ENCODE measurements at places on chromosomes 7 and 10. TPM values are rescaled to one million over a fixed set of nuclear protein-coding genes. Genes with fewer than 3 reads are reported as not detected.

DNA sequence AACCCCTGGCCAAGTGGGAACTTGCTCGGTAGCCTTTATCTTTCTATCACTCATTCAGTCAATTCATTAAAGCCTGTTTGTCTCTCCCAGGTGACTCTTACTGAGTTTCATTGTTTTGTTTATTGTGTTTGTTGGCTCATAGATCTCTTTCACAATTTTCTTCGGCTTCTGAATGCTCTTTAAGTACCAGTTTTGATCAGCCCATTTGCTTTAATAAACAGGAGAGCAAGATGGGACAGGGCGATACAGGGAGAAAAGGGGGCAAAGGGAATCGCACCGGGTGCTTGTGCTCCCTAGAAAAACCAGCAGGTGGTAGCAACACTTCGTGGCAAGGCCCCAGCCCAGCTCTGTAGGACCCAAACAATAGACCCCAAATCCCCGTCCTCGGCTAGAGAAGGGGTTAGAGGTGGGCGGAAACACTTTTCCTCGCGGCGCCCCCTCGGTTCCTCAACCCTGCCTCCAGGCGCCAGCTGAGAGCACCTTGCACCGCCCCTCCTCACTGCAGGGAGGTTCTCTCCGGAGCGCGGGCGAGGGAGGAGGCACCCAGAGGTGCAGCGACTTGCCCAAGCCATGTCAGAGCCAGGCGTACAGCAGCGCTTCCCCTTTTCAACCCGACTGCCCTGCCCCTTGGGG lies 1.0 kb upstream of the EPHB6 start:
- peak; percentile 98 for DNase-seq

- peak; percentile 59 for DNase-seq
Observed at GRCh38 chr7:96558530-96558929, 151.1 kb downstream of the SEM1 start.

- no peak for DNase-seq
Observed at GRCh38 chr10:52110576-52110975, 203.5 kb upstream of the DKK1 start.

The ENTPD1 gene
- 10.6 TPM for total RNA-seq

The DYDC2 gene
- not detected for total RNA-seq

GRCh38 chr7:50415844-50416364 lies 34.2 kb downstream of the FIGNL1 start:
- DNase-seq: no peak

GRCh38 chr7:69204943-69205342 lies 393.3 kb upstream of the AUTS2 start:
- no peak for DNase-seq

DNA sequence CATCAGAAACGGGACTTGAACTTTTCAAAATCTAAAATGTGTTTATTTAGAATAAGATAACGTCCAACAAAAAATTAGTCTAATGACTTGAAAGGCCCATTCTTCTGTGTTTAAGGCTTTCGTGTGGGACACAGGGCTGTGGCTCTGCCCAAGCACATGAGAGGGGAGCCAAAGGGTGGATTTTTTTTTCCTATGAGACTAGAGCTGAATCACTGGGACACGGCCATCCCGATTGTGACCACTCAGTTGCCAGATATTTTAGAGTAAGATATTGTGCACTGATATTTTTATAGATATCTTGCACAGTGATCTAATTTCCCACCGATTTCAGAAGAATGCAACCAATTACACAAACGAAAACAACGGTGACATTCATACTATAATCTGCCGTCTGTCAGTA lies 99.9 kb downstream of the ANK3 start:
- no peak for DNase-seq

DNA sequence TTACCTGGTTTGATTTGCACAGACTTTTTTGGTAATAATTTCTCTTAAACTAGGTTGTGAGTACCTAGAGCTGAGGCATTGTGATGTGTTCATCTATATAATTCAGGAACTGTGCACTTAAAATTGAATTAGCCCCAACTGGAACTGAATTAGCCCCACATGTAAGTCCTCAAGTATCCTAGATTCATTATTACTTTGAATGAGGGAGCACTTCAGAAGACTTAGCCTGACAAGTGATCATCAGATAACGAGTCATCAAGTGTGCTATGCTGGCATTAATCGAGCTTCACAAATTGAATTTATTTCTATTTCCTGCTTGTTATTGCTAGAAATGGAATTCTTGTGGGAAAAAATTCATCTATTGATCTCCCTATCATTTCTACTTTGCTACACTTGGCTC lies 323.4 kb upstream of the SEMA3D start:
- DNase-seq: no peak

DNA sequence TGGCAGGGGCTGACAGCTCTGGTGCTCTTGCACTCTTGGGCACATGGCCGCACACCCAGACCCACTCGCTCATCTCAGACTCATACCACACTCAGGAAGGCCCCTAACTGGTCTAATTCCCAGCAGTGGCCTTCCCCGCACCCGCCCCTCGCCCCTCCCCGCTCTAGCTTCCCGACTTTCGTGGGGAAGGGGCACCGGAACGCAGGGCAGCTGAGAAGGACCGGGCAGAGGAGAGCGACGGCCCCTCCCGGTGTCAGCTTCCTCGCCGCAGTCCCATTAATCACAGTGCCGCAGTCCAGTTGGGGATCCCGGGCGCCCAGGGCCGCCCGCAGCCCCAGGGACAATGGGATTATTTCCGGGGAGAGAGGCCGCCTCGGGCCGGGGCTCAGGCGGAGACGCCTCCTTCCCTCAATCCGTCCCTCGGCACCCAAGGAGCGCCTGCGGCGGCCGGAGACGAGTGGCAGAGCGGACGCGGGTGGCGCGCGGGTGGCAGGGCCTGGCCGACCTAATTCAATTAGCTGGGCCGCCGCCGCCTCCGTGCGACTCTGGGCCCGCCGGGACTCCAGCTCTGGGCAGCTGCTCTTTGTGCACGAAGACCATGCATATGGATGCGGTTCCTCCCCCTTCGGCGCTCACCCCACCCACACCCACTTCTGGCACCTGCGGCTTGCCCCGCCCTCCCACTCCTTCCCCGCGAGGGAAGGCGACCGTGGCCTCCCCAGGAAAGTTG lies 7.8 kb upstream of the TLX1 start:
- peak; percentile 68 for DNase-seq

DNA sequence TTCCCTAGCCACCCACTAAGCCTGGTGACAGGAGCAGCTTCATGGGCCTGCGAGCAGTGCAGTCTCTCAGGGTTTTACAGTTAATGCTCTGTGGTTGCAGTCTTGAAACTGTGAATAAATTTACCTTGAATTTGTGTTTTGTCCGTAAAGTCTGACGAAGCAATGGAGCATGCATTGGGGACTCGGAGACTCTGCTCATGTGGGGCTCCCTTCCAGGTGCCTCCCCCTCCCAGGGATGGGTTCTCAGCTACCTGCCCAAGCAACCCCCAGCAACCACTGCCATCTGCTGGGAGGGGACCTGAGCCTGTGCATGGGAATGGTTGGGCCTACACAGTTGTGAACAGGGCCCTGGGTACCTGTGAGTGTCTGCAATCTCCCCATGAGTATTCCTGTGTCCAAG lies 36.3 kb upstream of the IKZF1 start:
- DNase-seq: no peak

GRCh38 chr10:7359356-7359755 lies 51.5 kb downstream of the SFMBT2 start:
- no peak for DNase-seq

DNA sequence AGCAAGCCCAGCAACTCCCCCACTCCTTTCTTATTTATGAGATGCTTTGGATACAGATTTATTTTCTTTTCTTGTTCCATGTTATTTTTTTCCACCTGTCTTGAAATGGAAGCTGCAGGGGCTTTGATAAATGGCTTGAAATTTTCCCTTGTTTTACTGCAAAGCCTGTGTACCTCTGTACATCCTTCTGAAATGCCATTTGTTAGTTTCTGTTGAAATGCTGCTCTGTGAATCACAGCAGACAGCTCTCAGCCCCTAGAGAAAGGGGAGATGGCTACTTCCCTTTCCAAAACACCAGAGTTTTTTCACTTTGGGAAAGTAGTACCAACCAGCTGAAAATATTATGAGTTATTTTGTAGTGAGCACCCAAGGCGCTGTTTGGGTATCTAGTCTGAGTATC lies 304.2 kb downstream of the ELMO1 start:
- no peak for DNase-seq

- no peak for DNase-seq
Observed at GRCh38 chr7:78020874-78021249, 222.3 kb downstream of the PHTF2 start.

The GRID2IP gene
- total RNA-seq: not detected

The UNCX gene
- total RNA-seq: not detected

GRCh38 chr7:139125657-139126056 lies 16.1 kb upstream of the ZC3HAV1 start:
- DNase-seq: no peak

- no peak for DNase-seq
Observed at GRCh38 chr7:154931906-154932305, 71.0 kb downstream of the PAXIP1 start.

GRCh38 chr10:78900715-78901430 lies 167.9 kb upstream of the ZMIZ1 start:
- no peak for DNase-seq

DNA sequence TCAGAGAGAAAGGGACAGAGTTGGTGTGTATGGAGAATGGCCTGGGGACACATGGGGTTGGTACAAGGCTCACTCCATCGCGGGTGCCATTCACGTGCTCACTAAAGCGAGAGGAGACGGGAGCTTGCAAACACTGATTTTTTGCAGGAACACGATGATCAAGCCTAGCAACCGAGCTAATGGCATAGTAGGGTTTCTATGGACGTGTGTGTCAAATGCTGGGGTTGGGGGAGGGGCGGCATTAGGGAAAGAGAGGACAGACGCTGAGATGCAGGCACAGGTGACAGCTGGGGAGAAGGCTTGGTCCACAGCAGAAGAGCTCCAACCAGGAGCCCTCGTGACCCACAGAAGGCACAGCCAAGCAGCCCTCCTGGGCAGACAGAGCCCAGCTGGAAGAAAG lies 33.9 kb downstream of the RCC1L start:
- peak; percentile 60 for DNase-seq

GRCh38 chr7:67393903-67394302 lies 397.3 kb downstream of the TYW1 start:
- DNase-seq: peak; percentile 79

DNA sequence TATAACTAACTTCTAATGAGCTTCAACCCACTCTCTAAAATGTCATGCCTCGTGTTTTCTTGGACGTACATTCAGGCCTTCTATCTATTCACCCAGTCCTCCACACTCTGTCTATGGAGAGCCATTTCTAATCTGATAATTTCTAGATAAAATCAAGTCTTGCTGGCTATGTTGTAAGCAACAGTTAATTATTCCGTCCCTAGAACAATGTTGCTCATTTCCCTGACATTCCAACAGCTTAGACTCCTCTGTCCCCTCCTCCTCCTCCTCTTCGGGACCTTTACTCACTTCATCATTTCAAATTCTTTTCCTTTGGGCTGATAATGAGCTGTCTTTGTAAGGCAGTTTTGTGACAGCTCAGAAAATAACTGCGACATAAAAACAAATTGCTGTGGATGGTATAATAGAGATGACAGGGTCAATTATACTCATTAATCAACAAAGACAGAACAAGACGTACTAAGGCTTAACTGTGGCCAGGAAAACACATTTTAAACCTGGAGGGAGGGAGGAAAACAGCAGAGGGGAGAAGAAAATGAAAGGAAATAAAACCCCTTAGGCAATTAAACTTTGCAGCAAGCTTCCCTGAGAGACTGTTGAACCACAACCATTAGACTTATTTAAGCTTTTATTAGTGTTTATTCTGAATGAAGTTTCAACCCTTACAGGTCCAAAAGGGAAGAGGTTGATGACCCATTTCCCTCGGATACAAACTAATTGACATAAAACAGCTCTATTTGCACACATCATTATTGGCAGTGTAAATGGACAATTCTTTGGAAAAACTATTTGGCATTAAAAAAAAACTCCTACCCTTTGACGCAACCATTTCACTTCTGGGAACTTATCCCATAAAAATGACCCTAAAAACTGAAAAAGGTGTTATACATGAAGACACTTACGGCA lies 179.1 kb downstream of the SFMBT2 start:
- no peak for DNase-seq

GRCh38 chr10:106900016-106900652 lies 264.4 kb downstream of the SORCS1 start:
- DNase-seq: no peak

The CEP55 gene
- total RNA-seq: 4.7 TPM

GRCh38 chr10:88066876-88067275 lies 203.5 kb downstream of the PTEN start:
- no peak for DNase-seq

The NUTM2E gene
- not detected for total RNA-seq

DNA sequence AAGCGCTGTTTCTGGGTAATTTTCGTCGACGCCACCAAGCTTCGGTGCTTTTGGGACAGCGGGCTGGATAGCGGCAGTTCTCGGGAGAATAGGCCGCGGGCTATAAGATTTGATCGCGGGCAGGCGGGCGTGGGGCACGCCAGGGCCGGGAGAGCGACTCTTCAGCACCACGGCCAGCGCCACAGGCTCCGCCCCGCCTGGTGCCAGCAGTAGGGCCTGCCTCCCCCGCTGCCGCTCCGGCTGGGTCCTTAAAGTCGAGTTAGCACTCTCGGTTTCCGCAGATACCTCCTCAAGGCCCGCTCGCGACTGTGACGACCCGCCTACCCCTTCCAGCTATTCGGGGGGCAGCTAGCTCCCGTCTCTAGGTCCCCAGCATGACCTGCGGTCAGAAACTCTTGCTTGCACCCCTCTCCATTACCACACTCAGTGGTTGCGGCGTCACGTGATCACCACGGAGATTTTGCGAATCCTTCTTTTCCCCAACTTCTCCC lies 9.4 kb downstream of the NXPH1 start:
- no peak for DNase-seq

DNA sequence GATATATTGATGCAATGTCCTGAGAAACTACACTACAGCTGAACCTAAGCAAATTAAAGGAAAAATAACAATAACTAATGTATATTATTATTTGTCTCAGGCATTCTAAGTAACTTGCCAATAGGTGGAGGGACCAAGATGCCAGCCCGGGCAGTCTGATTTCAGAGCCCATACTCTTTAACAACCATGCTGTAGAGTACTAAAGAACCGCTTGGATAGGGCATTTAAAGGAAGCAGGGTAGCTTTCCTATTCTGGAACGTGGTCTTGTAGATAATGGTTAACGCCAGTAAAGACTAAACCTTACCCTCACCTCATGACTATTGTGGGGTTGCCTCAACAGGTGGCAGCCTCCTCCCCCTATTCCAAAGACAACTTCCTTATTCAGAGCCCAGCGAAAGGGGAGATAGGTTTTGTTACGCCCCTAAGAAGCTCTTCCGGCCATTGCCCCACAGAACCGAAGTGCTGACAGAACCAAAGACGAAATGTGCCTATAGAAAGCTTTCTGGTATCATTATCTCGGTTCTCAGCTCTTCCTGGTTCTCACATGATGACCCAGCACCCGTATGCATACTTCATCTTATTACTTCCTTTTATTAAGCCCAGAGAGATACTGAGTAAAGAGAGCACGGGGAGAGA lies 707 bp upstream of the C1GALT1 start:
- peak; percentile 88 for DNase-seq

- DNase-seq: peak; percentile 38
Observed at GRCh38 chr7:38673795-38674194, 42.6 kb upstream of the AMPH start.

Measured in osteoblast (primary cell).